MM.1S (cell line): ENCODE measurements at places on chromosomes 11 and 22.

DNA sequence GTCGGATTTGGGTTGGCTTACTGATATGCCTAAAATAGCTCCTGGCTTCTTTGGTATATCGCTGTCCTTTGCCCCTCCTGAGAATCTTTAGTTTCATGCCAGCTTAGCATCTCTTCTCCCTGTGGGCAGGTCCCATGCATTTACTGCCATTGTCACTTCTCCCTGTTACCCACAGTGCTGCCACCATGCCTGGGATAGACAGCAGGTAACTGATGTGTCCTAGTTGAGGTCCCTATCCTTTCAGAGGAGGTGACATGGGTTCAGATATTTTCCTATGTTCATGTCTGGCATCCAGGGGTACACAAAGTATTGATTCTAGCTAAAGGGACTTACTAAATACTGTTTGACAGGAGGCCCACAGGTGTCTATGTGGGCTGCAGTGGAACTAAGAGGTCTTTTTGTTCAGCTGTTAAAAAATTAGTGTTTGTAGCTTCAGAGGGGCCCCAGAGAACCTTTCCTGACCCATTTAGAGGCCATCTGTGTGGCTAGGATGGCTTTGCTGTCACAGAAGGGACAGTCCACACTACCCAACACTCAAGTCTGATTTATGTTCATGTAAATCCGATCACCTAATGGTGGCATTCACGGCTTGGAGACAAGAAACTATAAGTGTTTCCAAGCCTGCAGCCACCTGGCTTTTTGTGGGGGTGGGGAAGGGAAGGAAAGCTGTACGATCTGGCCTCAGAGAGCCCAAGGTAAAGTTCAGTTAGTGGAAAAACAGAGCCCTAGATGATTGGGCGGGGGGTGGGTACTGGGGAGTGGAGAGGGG is 8.5 kb downstream of the TIMP3 start:
- H3K4me3 ChIP-seq = no peak overlapping the region
- H3K27ac ChIP-seq = no peak overlapping the region
- no peak for DNase-seq
- no peaks in the 10 kb centered on the region for H3K4me1 ChIP-seq

- no peak overlapping the region for H3K27ac ChIP-seq
- no peak overlapping the region for H3K4me3 ChIP-seq
- no peaks in the 10 kb centered on the region for H3K36me3 ChIP-seq
- H3K4me1 ChIP-seq = no peaks in the 10 kb centered on the region
- no peak for DNase-seq
Measured at GRCh38 chr11:19802773-19803293, 90.2 kb downstream of the NAV2 start.

DNA sequence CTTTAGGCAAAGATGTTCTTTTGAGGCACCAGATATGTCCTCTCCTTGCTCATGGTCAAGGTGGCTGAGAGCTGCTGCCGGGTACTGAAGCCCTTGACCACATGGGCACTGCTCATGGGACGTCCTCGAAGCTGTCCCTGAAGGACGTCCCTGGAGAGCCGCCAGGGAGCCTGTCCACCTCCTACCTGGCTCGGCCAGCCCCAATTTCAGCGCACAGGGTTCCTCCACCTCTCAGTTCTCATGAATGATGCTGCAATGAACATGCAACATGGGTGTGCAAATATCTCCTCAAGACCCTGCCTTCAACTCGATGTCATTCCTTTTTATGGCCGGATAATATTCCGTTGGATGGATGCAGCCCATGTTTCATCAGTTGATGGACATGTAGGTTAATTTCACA is 24.4 kb upstream of the TOLLIP start:
- peaks cover 24% of the 10 kb centered on the region for H3K27me3 ChIP-seq
- no peak for DNase-seq
- H3K4me3 ChIP-seq = no peak overlapping the region
- peaks cover 12% of the 10 kb centered on the region for H3K4me1 ChIP-seq
- H3K27ac ChIP-seq = no peak overlapping the region

GRCh38 chr11:122157653-122158161 is 41.7 kb upstream of the BLID start:
- DNase-seq = no peak
- peaks cover 9% of the 10 kb centered on the region for H3K4me1 ChIP-seq
- H3K4me3 ChIP-seq = no peak overlapping the region
- no peaks in the 10 kb centered on the region for H3K27me3 ChIP-seq

DNA sequence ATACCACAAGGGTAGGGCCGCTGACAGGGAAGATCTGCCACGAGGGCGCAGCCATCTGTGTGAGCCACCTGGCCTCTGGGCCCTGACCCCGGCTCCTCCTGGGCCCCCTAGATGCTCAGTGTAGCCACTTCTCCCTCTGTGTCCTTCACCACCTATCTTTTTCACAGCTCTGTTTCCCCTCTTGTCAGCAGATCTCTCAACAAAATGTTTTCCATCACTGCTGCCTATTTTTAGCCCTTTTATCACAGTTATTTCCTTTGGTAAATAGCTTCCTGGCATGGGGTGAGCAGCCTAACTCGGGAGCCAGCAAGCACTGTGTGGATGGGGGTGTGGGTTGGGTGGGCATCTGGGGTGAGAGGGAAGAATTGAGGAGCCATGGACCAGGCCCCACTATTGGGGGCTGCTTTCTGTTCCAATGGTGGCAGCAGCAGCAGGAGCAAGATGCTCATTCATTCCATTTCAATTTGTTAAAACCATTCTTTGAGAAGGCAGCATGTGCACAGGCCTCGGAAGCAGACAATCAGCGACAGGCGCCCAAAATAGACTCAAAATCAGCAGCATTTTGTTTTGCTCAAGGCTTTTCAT is 135.2 kb upstream of the NAV2 start:
- no peaks in the 10 kb centered on the region for H3K36me3 ChIP-seq
- no peaks in the 10 kb centered on the region for H3K27me3 ChIP-seq
- H3K27ac ChIP-seq = no peak overlapping the region
- no peak for DNase-seq
- no peak overlapping the region for H3K4me3 ChIP-seq
- H3K4me1 ChIP-seq = no peaks in the 10 kb centered on the region

DNA sequence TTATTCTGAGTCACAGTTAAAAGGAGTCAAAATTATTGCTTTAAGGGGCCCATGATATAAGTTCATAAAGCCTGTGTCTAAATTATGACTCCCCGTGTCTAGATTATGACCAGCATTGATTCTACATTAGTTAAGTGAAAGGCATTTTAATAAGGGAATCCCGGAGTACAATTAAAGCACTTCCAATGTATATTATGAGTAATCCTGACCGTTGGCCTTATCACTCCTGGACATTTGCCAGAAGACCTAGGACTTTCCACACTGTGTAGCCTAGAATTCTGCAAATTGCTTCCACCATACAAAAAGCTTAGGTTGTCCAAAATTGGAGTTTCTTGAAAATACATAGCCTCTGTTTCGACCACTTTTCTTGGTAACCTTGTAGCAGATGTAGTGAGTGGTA is 1292.6 kb downstream of the LRRC4C start:
- no peaks in the 10 kb centered on the region for H3K4me1 ChIP-seq
- H3K27me3 ChIP-seq = no peaks in the 10 kb centered on the region
- H3K4me3 ChIP-seq = no peak overlapping the region
- DNase-seq = no peak
- no peak overlapping the region for H3K27ac ChIP-seq

- no peak overlapping the region for H3K4me3 ChIP-seq
- H3K4me1 ChIP-seq = no peaks in the 10 kb centered on the region
- H3K27me3 ChIP-seq = peaks cover 98% of the 10 kb centered on the region
- no peak overlapping the region for H3K27ac ChIP-seq
Measured at GRCh38 chr22:44604455-44604854, 97.5 kb upstream of the PRR5 start.

GRCh38 chr11:10886652-10887250 is 28.9 kb upstream of the ZBED5 start:
- no peak overlapping the region for H3K27ac ChIP-seq
- no peaks in the 10 kb centered on the region for H3K36me3 ChIP-seq
- no peak overlapping the region for H3K4me3 ChIP-seq
- no peaks in the 10 kb centered on the region for H3K4me1 ChIP-seq
- H3K27me3 ChIP-seq = no peaks in the 10 kb centered on the region

- H3K4me1 ChIP-seq = no peaks in the 10 kb centered on the region
- no peak overlapping the region for H3K4me3 ChIP-seq
- no peaks in the 10 kb centered on the region for H3K36me3 ChIP-seq
- DNase-seq = no peak
Measured at GRCh38 chr22:50298937-50299784, 8.3 kb downstream of the PLXNB2 start.

- no peaks in the 10 kb centered on the region for H3K27me3 ChIP-seq
- peaks cover 14% of the 10 kb centered on the region for H3K4me1 ChIP-seq
- no peak overlapping the region for H3K4me3 ChIP-seq
- no peaks in the 10 kb centered on the region for H3K36me3 ChIP-seq
- DNase-seq = no peak
Measured at GRCh38 chr11:65446446-65447277, 24.1 kb downstream of the NEAT1 start.

DNA sequence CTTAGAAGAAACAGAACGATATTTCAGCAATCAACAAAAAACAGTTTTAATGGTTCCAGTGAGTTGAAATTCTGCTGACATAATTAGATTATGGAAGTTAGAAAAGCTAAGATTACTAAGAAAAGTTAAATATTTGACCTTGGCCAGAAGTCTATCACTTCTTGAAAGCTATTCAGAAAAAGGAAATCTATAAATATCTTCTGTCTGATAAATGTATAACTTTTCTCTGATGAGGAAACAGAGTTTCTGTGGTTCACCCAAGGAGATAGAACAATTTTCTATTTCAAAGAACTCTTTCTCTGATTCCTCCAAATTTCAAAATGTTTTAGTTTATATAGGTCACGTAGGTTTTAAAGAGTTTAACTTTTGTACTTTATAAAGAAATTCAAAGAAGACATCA is 438.4 kb upstream of the CHORDC1 start:
- no peaks in the 10 kb centered on the region; the same call in 1 of the 2 replicates for H3K4me1 ChIP-seq
- H3K27ac ChIP-seq = no peak overlapping the region
- no peaks in the 10 kb centered on the region for H3K36me3 ChIP-seq
- no peaks in the 10 kb centered on the region for H3K27me3 ChIP-seq

GRCh38 chr11:65488273-65489034 is 10.4 kb upstream of the MALAT1 start:
- H3K27ac ChIP-seq = peak overlapping the region; percentile 91
- no peak for DNase-seq
- H3K4me3 ChIP-seq = peak overlapping the region; percentile 45
- H3K36me3 ChIP-seq = no peaks in the 10 kb centered on the region
- peaks cover 26% of the 10 kb centered on the region for H3K4me1 ChIP-seq

DNA sequence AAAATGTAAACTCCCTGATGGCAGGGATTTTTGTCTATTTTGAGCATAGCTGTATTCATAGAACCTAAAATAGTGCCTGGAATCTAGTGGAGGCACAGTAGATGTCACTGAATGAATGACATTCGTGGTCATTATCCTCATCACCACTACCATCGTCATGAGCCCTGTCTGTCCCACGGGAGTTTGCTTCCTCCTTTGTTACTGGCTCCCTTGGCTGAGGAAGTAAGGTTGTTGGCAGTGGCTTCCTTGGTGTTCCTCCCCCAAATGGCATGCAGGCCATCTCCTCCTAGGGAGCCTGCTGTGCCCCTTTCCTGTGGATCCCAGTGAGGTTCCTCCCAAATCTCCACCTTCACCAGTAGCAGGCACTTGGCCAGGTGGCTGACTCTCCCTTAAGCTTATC is 183.0 kb downstream of the CEP164 start:
- no peak overlapping the region for H3K4me3 ChIP-seq
- H3K36me3 ChIP-seq = no peaks in the 10 kb centered on the region
- H3K27me3 ChIP-seq = peaks cover 74% of the 10 kb centered on the region
- H3K27ac ChIP-seq = no peak overlapping the region

- H3K36me3 ChIP-seq = no peaks in the 10 kb centered on the region
- DNase-seq = no peak
- no peak overlapping the region for H3K4me3 ChIP-seq
- H3K4me1 ChIP-seq = no peaks in the 10 kb centered on the region
Measured at GRCh38 chr22:27108425-27109114, 451.2 kb downstream of the MIAT start.

- no peaks in the 10 kb centered on the region for H3K36me3 ChIP-seq
- no peak overlapping the region for H3K27ac ChIP-seq
- H3K4me1 ChIP-seq = no peaks in the 10 kb centered on the region
- no peak for DNase-seq
- no peak overlapping the region for H3K4me3 ChIP-seq
Measured at GRCh38 chr11:1207401-1208143, 15.3 kb upstream of the MUC5B start.

DNA sequence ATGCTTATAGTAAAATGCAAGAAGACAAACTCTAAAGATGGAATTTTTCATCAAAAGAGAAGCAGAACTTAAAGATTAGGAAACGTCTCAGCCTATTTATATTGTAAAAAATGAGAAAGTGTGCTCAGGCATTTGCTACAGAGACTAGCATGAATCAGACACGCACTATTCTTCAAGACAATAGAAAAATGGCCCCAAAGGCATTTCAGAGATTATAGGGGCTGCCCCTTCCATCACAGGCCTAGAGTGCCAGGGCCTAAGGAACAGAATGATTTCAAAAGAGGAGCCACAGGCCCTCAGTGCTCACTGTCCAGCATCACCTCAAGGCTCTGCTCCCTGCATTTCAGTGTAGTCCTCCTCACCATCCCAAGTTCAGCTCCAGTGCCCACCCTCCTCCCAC is 27.5 kb downstream of the TNKS1BP1 start:
- no peak for DNase-seq
- no peak overlapping the region for H3K27ac ChIP-seq
- H3K36me3 ChIP-seq = no peaks in the 10 kb centered on the region
- no peaks in the 10 kb centered on the region for H3K27me3 ChIP-seq
- H3K4me1 ChIP-seq = no peaks in the 10 kb centered on the region
- no peak overlapping the region for H3K4me3 ChIP-seq

DNA sequence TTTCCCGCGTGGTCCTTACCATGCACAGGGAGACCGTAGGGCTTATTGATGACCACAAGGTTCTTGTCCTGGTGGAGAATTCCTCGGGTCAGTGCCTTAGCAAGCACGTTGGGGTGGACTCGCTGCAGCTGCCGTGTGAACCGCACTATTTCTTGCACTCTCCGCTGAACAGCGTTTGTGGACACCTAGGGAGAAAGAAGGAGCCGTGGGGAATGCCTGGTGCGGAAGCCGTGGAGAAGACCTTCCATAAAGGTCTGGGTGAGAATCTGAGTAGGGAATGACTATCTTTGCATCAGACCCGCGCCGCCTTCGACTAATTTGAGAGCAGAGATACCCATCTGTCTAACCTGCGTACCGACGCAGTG is 597 bp downstream of the RPUSD4 start:
- no peak for DNase-seq
- H3K27me3 ChIP-seq = no peaks in the 10 kb centered on the region
- H3K4me1 ChIP-seq = peaks cover 11% of the 10 kb centered on the region
- H3K27ac ChIP-seq = no peak overlapping the region
- peak overlapping the region; percentile 99 for H3K4me3 ChIP-seq
- H3K36me3 ChIP-seq = peaks cover 8% of the 10 kb centered on the region; the same call in 1 of the 2 replicates

DNA sequence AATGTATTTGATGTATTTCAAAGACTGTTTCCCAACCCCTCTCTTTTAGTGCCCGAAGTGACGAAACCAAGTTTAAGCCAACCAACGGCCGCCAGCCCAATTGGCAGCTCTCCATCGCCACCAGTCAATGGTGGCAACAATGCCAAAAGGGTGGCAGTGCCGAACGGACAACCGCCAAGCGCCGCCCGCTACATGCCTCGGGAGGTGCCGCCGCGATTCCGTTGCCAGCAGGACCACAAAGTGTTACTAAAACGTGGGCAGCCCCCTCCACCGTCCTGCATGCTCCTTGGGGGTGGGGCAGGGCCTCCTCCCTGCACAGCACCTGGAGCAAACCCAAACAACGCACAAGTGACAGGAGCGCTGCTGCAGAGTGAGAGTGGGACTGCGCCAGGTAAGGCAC is 84.1 kb downstream of the TNRC6B start:
- DNase-seq = no peak
- no peaks in the 10 kb centered on the region for H3K27me3 ChIP-seq
- H3K36me3 ChIP-seq = no peaks in the 10 kb centered on the region

- no peak for DNase-seq
- no peak overlapping the region for H3K4me3 ChIP-seq
- H3K36me3 ChIP-seq = no peaks in the 10 kb centered on the region
- H3K27ac ChIP-seq = no peak overlapping the region
- peaks cover 25% of the 10 kb centered on the region for H3K27me3 ChIP-seq
Measured at GRCh38 chr22:50547263-50547985, 1.7 kb downstream of the KLHDC7B start.
